ENCODE measurements at places on chromosomes 6 and 20.
A peak's percentile ranks its signal among the peaks of the same experiment; 100 is the strongest.

- H3K36me3 ChIP-seq: no peaks in the 10 kb centered on the region
- no peaks in the 10 kb centered on the region for H3K27me3 ChIP-seq
- no peak overlapping the region for H3K4me3 ChIP-seq
- DNase-seq: no peak
- peaks cover 12% of the 10 kb centered on the region for H3K4me1 ChIP-seq
- H3K27ac ChIP-seq: peak overlapping the region; percentile 53
These were observed 8.1 kb downstream of the NEDD9 start for GRCh38 chr6:11224252-11224965.

DNA sequence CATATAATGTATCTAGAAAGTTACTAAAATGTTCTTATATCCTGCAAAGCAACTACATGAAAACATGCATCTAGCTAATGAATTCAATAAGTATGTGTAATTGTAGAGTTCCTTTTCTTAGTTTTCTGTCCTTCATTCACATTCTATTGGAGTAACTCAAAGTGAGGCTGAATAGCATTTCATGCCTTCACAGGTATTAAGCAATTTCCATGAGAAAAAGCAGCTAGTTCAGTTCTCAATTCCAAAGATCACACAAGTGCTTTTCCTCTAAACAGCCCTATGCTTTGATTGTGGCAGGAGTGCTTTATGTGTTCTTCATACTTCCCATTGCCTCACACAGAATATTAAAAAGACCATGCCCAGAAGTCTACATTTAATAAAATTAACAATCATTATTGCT is 274.9 kb downstream of the RFPL4B start:
- H3K27me3 ChIP-seq: no peaks in the 10 kb centered on the region
- no peak overlapping the region for H3K4me3 ChIP-seq
- no peaks in the 10 kb centered on the region for H3K4me1 ChIP-seq
- no peaks in the 10 kb centered on the region for H3K36me3 ChIP-seq
- DNase-seq: no peak

GRCh38 chr6:13013681-13014503 is 297.3 kb downstream of the PHACTR1 start:
- peak overlapping the region; percentile 65 for H3K4me3 ChIP-seq
- DNase-seq: no peak
- peaks cover 33% of the 10 kb centered on the region for H3K27me3 ChIP-seq
- H3K27ac ChIP-seq: no peak overlapping the region
- peaks cover 39% of the 10 kb centered on the region for H3K4me1 ChIP-seq
- H3K36me3 ChIP-seq: no peaks in the 10 kb centered on the region

GRCh38 chr6:119197271-119197670 is 118.8 kb upstream of the FAM184A start:
- H3K36me3 ChIP-seq: peaks cover 4% of the 10 kb centered on the region
- H3K4me3 ChIP-seq: no peak overlapping the region
- peaks cover 5% of the 10 kb centered on the region for H3K4me1 ChIP-seq
- H3K27ac ChIP-seq: no peak overlapping the region
- no peak for DNase-seq
- no peaks in the 10 kb centered on the region for H3K27me3 ChIP-seq

DNA sequence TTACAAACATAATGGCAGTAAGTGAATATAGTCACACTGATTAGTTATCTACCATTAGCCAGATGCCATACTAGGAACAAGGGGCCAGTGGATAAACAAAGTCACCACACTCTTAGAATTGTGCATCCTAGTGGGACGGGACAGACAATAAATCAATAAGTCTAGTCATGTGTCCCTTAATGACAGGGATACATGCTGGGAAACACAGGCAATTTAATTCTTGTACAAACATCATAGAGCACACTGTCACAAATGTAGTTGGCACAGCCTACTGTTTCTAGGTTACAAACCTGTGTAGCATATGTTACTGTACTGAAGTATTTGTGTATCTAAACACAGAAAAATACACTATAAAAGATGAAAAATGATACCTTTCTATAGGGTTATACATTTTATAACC is 123.0 kb upstream of the FAM184A start:
- no peak for DNase-seq
- H3K4me3 ChIP-seq: no peak overlapping the region

GRCh38 chr6:7073082-7073820 is 34.5 kb upstream of the RREB1 start:
- no peak overlapping the region for H3K4me3 ChIP-seq
- no peaks in the 10 kb centered on the region for H3K4me1 ChIP-seq
- H3K27me3 ChIP-seq: no peaks in the 10 kb centered on the region
- H3K27ac ChIP-seq: no peak overlapping the region

- no peak overlapping the region for H3K4me3 ChIP-seq
- no peak overlapping the region for H3K27ac ChIP-seq
- DNase-seq: no peak
- H3K27me3 ChIP-seq: no peaks in the 10 kb centered on the region
These were observed 8.8 kb upstream of the C20orf203 start for GRCh38 chr20:32682508-32682987.

DNA sequence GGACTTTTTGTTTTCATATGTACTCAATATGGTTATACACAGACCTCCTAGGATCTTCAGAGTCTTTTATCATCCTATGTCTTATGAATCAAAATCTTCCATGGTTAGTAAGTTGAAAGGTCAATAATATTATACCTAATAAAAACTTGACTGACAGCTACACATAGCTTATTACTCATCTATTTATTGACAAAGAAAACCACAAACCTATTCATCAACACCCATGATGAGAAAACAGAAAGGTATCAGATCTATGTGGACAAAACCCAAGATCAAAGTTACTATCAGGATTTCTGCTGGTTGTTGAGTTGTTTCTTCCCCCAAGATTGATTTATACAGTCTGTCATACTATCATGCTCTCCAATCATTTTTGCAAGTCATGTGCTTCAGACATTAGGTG is 460.1 kb upstream of the MANEA start:
- no peaks in the 10 kb centered on the region for H3K36me3 ChIP-seq
- H3K27me3 ChIP-seq: no peaks in the 10 kb centered on the region
- DNase-seq: no peak

GRCh38 chr6:42901538-42901957 is 14.3 kb upstream of the PTCRA start:
- H3K4me1 ChIP-seq: peaks cover 35% of the 10 kb centered on the region
- no peaks in the 10 kb centered on the region for H3K27me3 ChIP-seq
- H3K36me3 ChIP-seq: no peaks in the 10 kb centered on the region
- DNase-seq: peak; percentile 88
- peak overlapping the region; percentile 39 for H3K4me3 ChIP-seq

GRCh38 chr20:44479643-44480042 is 4.0 kb downstream of the TTPAL start:
- DNase-seq: no peak
- H3K4me1 ChIP-seq: peaks cover 8% of the 10 kb centered on the region
- no peak overlapping the region for H3K27ac ChIP-seq
- peaks cover 50% of the 10 kb centered on the region for H3K36me3 ChIP-seq
- no peak overlapping the region for H3K4me3 ChIP-seq

DNA sequence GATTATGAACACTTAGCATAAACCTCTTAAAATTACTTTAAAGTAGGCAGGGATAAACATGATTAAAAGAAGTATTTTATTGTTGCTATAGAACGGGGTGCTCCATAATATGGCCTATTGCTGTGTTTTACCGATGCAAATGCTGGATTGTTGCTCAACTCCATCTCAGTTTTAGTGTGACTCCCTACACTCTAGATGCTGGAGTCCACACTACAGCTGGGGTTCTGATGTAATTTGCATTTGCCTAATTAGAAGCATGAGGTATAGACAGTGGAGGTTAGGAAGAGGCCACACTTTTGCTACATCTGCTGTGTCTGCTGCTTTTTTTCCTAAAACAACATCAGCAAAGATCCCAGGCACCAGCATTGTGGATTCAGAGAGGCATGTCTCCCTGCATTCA is 6.7 kb upstream of the HMGN3 start:
- no peak overlapping the region for H3K27ac ChIP-seq
- H3K4me1 ChIP-seq: peaks cover 11% of the 10 kb centered on the region
- H3K36me3 ChIP-seq: no peaks in the 10 kb centered on the region
- H3K4me3 ChIP-seq: no peak overlapping the region
- DNase-seq: no peak

- no peaks in the 10 kb centered on the region for H3K27me3 ChIP-seq
- H3K27ac ChIP-seq: no peak overlapping the region
- H3K36me3 ChIP-seq: no peaks in the 10 kb centered on the region
- no peak overlapping the region for H3K4me3 ChIP-seq
- no peaks in the 10 kb centered on the region for H3K4me1 ChIP-seq
These were observed 7.8 kb downstream of the RAMACL start for GRCh38 chr6:166578536-166579236.

DNA sequence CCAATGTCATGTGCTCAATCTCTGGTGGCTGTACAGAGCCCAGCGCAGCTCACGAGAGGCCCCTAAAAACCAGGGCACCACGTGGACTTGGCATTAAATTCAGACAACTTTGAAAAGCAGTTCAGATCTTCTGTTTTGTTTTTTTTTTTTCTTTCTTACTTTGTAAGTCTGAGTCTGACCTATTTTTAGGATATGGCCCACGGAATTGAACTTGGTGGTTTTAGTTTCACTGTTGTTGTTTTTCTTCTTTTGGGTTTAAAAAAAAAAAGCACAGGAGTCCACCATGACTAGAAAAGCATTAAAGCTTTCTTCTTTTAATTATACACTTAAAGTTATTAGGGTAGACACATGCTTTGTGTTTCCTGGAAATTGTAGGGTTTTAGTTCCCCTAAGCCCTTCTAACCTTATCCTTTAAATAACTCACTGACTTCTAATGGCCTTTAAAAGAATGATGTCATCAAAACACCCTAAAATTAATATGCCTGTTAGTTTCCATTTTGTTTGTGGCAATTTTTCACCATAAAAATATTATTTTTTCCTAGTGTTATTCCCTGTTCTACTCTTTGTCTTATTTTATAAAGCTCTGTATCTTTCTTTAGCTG is 48.5 kb upstream of the CCN2 start:
- no peaks in the 10 kb centered on the region for H3K36me3 ChIP-seq
- DNase-seq: no peak
- no peaks in the 10 kb centered on the region for H3K4me1 ChIP-seq
- H3K27me3 ChIP-seq: no peaks in the 10 kb centered on the region
- no peak overlapping the region for H3K4me3 ChIP-seq
- no peak overlapping the region for H3K27ac ChIP-seq

GRCh38 chr6:72724545-72724944 is 102.7 kb downstream of the KCNQ5 start:
- H3K27ac ChIP-seq: no peak overlapping the region
- H3K4me1 ChIP-seq: no peaks in the 10 kb centered on the region
- H3K27me3 ChIP-seq: no peaks in the 10 kb centered on the region
- H3K36me3 ChIP-seq: no peaks in the 10 kb centered on the region
- DNase-seq: no peak

DNA sequence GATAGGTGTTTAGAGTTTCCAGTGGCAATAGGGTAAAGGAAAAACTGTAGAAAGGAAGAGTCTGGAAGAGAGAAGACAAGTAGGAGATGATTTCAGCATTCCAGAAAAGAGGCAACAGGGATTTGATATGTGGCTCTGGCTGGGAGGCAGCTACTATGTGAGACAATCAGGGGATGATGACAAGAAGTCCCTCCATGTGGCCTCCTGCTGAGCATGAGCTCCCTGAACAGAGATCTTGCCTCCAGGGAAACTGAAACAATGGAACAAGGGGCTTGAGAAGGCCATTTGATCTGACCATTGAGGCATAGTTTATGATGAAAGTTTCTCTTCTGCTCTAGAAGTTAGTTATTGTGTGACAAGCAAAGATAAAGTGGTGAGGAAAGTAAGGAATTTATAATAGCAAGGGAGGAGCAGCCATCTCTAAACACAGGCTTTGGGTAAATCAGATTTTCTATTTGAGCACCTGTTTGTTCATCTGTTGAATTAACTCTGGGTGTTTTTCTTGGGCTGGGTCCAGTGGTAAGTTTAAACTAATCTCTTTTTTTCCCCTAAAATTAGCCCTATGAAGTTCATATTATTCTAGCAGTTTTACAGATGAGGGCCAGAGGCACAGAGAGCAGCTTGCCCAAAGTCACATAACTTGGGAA is 3.0 kb upstream of the GPX5 start:
- H3K27ac ChIP-seq: no peak overlapping the region
- H3K4me1 ChIP-seq: no peaks in the 10 kb centered on the region
- DNase-seq: no peak
- no peaks in the 10 kb centered on the region for H3K36me3 ChIP-seq
- H3K27me3 ChIP-seq: peaks cover 34% of the 10 kb centered on the region
- H3K4me3 ChIP-seq: no peak overlapping the region

GRCh38 chr6:41013466-41014153 is 25.4 kb downstream of the UNC5CL start:
- no peaks in the 10 kb centered on the region for H3K36me3 ChIP-seq
- H3K4me3 ChIP-seq: no peak overlapping the region
- H3K27ac ChIP-seq: no peak overlapping the region

DNA sequence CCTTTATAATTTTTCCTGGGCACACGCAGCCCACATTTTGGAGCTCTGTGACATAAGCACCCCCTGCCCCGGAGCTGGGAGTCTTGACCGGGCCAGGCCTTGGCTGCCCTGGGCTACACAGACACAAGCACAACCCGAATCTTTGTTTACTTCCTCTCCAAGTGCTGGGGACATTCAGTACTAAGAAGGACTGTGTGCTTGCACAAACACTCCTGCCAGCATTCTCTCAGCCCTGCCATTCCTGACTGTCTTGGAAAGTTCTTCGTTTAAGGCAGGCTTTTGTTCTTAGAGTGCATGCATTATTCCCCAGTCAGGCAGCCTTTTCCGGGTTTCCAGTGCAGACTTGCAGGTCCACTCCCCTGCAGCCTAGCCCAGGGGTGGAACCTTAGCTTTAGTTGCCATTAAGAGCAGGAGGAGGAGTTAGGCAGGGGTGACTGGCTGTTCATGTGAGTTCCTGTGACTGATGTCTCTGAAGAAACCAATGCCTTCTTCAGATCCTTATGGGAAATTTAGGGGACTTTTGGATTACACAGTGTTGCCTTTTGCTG is 28.6 kb downstream of the FOXO3 start:
- peak overlapping the region; percentile 87 for H3K27ac ChIP-seq
- no peaks in the 10 kb centered on the region for H3K36me3 ChIP-seq
- DNase-seq: peak; percentile 85

- peaks cover 45% of the 10 kb centered on the region for H3K4me1 ChIP-seq
- peaks cover 100% of the 10 kb centered on the region for H3K27me3 ChIP-seq
- no peaks in the 10 kb centered on the region for H3K36me3 ChIP-seq
- H3K27ac ChIP-seq: no peak overlapping the region
- peak overlapping the region; percentile 48 for H3K4me3 ChIP-seq
- DNase-seq: no peak
These were observed 4.5 kb downstream of the NRN1 start for GRCh38 chr6:6002005-6002847.
